Islet precursor cell (in vitro differentiated cells): ENCODE measurements at places on chromosomes 1 and 21.

GRCh38 chr1:52970149-52970548 is 43.1 kb downstream of the SCP2 start:
- DNase-seq: no peak

GRCh38 chr21:38984568-38984967 is 178.8 kb downstream of the ETS2 start:
- DNase-seq: no peak

- no peak for DNase-seq
Observed at GRCh38 chr1:160167580-160167979, 16.2 kb downstream of the ATP1A4 start.

GRCh38 chr1:17167041-17167785 is 37.7 kb upstream of the PADI1 start:
- peak; percentile 93 for DNase-seq

GRCh38 chr1:230201445-230201844 is 134.4 kb downstream of the GALNT2 start:
- DNase-seq: no peak

- no peak for DNase-seq
Observed at GRCh38 chr1:50502147-50502546, 78.9 kb upstream of the DMRTA2 start.

- no peak for DNase-seq
Observed at GRCh38 chr1:159931101-159931794, 5.9 kb upstream of the TAGLN2 start.
